GM12878 (cell line): ENCODE measurements at places on chromosomes 12 and 14.

GRCh38 chr14:68377459-68377858, 415.4 kb downstream of the ZFP36L1 start:
- DNase-seq, result no peak

- DNase-seq, result no peak
These were observed 188.4 kb downstream of the MED13L start for GRCh38 chr12:116089080-116089479.

- no peak for DNase-seq
These were observed 8.7 kb downstream of the PHB2 start for GRCh38 chr12:6961695-6962284.

GRCh38 chr12:50257236-50258166, 25.8 kb downstream of the LIMA1 start:
- no peak for DNase-seq

- no peak for DNase-seq
These were observed 258.4 kb downstream of the CACNA1C start for GRCh38 chr12:2311020-2311778.

GRCh38 chr14:75277815-75278421, 710 bp upstream of the FOS start:
- no peak for DNase-seq

- no peak for DNase-seq
These were observed 615.9 kb downstream of the VRK1 start for GRCh38 chr14:97413022-97413539.

- DNase-seq, result no peak
These were observed 46.2 kb upstream of the DIP2B start for GRCh38 chr12:50458606-50459005.

DNA sequence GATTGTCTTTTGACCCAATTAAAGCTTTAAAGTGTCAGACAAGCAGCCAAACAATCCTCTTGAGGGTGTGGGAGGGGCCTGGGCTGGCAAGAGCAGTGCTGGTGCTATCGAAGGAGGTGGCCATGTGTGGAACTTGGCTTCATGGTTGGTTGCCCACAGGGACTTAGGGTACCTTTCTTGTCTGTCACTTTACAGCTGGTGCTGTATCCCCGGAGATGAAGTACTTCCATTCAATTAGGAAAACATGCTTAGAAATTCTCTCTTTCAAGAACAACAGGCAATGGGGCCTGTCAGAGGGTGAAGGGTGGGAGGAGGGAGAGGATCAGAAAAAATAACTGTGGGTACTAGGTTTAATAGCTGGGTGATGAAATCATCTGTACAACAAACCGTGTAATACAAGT, 86.5 kb downstream of the DAAM1 start:
- peak; percentile 67 for DNase-seq

- DNase-seq, result no peak
These were observed 4.3 kb downstream of the HNF1A start for GRCh38 chr12:120982659-120983058.

DNA sequence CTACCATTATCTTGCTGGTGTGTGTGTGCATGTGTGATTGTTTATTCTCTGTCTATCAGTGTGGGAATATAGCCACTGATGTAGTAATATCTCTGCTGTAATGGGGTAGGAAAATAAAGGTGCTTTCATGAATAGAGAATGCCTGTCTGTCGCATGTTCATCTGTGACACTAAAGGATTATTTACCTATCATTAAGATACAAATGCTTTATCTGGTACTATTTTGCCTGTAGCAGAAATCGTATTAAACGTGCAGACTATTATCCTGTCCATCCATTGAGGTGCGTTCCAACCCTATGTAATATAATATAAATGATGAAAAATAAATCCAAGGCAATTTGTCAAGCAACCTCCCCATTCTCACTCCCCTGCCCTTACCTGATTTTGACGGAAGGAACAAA, 1215.1 kb downstream of the BCL11B start:
- DNase-seq, result no peak

DNA sequence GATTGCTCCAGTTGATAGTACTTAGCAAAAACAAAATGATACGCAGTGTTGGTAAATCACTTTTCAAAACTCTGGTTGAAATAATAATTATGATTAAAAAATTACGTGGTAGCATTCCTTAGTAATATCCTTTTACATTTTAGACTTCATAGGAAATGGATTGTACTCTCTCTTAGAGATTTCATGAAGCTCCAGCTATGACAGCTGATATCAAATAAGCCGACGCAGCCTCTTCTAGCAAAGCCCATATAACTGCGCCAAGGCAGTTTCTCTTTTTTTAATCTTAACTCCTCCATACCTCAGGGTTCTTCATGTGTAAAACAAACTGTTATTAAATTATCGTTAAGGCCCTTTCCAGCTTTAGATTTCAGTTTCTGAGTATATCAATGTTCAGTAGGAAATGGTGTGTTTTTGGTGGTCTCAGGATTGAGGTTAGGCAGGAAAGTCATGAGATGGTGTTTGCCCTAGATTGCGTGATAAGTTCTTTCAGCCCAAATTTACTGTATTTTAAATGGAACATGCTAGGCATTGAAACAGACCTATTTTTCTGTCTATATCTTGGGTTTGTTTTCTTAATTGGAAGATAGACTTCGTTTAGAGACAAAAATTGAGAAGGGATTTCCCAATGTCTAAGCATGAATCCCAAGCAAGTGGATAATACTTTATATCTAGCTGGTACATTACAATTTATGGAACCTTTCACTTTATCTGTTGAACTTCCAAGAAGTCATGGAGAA, 902 bp upstream of the CFL2 start:
- no peak for DNase-seq

- DNase-seq, result no peak
These were observed 8.1 kb upstream of the STX2 start for GRCh38 chr12:130847112-130847511.

DNA sequence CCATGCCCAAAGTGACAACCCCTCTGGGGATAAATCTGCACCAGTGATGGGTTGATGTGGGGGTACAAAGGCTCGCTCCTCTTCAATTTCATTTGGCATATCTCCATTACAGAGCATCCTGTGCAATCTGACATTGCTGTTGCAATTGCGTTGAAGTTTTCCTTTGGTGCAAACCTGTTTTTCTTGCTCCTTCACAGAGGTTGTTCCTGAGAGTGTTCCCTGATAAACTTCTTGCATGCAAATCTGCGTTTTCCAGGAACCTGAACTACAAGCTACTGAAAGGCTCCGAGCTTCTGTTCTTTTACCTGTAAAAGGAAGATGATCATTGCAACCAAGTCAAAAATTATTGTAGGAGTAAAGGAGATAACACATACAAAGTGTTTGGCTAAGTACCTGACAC, 26.1 kb downstream of the SERPINA11 start:
- no peak for DNase-seq

- DNase-seq, result no peak
These were observed 244.3 kb downstream of the DIO2 start for GRCh38 chr14:79967001-79967400.

- DNase-seq, result no peak
These were observed 275.6 kb upstream of the PPFIA2 start for GRCh38 chr12:82034769-82035168.

GRCh38 chr12:101875162-101875561, 2.2 kb upstream of the DRAM1 start:
- DNase-seq, result no peak

DNA sequence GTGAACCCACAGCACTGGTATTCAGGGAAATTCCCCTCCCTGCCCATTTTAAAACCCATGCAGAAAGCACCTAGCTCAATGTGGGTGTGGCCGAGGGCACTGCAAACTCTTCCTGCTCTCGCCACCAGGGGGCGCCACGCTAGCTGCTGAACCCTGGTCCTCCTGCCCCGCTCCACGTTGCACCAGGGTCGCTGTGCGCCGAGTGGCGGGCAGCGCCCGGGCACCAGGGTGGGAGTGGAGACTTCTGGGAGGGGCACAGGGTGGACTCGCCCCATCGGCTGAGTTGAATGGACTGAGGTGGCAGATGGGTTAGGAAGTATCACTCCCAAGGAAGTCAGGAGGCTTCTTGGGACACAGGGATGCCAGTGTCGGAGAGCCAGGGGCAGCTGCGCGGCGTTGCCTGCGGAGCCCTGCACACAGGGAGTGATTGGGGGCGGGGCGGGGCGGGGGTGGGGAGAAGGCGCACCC, 48.1 kb upstream of the BCL11B start:
- DNase-seq, result peak; percentile 39

GRCh38 chr12:5965950-5966383, 20.9 kb upstream of the ANO2 start:
- DNase-seq, result no peak

DNA sequence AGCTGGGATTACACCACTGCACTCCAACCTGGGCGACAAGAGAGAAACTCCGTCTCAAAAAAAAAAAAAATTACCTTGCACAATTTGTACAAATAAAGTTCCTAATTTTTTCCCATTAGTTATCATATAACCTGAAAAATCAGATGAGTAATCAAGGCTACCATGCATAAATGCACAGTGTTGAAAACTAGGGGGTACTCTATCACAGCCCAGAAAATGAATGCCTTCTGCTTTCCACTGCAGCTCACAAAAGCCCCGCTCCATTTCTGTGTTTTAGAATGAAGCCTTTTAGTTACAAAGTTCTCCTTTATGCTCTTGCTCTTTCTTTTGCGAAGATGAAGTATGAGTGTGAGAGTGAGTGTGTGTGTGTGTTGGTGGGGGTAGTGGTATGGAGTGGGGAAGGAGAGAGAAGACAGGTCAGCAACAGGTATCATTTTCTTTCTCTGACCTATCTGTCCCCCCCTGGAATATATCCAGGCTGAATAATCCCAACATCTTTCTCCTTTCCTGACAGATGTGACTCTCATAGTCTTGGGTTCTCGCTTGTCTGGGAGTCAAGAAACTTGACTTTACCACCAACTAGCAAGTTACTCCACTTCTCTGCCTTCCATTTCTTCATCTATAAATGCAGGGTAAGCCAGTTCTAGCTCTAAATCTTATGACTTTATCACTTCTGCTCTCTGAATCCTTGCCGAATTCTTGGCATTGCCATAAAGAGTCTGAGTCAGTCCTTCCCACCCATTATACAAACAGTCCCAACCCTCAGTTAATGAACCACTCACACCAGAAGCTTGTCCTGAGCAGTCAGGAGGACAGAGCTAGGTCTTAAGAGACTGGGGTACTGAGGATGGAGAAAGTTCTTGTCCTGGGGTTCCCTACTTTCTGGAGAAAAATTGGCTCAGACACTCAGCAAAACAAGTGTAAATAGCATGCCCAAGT, 16.1 kb downstream of the BIN2 start:
- DNase-seq, result no peak

- DNase-seq, result no peak
These were observed 886.2 kb upstream of the MGAT4C start for GRCh38 chr12:87142342-87142741.

- DNase-seq, result no peak
These were observed 83.2 kb upstream of the SLC38A2 start for GRCh38 chr12:46455648-46456352.

GRCh38 chr14:33631441-33631840, 319.4 kb downstream of the EGLN3 start:
- DNase-seq, result no peak

- no peak for DNase-seq
These were observed 156.9 kb downstream of the DPF3 start for GRCh38 chr14:72736786-72737559.

- DNase-seq, result no peak
These were observed 95.5 kb downstream of the SLC6A15 start for GRCh38 chr12:84816916-84817695.

DNA sequence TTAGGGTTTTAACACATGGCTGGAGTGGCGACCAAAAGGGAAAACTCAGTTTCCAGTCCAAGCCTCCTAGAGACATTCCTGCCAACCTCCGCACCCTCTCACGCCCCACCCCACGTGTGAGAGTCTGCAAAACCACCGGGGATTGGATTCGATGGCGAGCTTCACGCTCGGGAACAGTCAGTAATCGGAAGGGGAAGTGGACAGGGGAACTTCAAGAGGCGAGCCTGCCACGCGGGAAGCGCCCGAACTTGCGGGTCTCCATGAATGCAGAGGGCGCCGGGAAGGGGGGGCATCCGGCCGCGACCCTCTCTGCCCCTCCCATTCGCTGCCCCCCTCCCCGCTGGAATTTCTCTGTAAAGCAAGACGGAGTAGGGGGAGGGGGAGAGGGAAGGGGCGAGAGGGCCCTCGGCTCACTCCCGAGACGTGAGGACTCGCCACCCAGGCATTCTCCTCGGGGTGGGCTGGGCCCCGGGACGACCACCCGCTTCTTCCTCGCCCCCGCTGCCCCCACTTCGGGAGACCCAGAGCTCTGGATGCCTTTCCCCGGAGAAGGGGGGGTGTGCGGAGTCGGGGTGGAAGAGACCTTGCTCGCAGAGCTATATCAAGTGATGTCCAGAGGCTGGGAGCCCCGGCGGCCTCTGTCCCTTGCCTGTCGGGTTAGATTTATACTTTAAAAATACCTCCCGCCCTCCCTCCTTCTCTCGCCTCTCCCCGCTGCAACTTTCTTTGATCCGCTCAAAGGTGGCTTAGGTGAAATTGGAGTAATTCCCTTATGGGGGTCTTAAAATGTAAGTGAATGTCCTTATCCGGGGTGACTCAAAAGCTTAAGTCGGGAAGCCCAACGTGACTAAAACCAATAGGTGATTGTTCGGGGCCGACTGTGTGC, 2.5 kb upstream of the CCND2 start:
- no peak for DNase-seq

GRCh38 chr14:66099451-66099850, 386.7 kb upstream of the CCDC196 start:
- no peak for DNase-seq

- DNase-seq, result peak; percentile 17
These were observed 46.8 kb downstream of the TMEM117 start for GRCh38 chr12:43882578-43883178.

DNA sequence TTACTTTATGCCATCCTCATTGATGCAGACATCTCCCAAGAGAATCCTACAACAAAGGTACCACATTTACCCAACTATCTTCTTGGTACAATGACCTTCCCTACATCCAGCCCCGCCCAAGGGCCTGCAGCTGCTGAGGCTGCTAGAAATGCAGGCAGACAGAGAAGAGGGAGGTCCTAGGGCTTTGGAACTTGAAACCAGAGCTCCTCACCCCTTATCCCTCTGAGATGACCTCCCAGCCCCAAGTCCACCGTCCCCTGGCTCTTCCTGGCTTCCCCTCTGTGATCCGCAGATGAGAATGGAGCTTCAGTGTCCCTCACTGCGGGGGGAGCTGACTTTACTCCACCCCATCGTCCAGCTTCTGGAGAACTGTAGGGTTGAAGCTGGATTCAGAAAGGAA, 1.6 kb upstream of the TNFRSF1A start:
- no peak for DNase-seq

GRCh38 chr12:68264857-68265256, 11.5 kb upstream of the IL22 start:
- no peak for DNase-seq

DNA sequence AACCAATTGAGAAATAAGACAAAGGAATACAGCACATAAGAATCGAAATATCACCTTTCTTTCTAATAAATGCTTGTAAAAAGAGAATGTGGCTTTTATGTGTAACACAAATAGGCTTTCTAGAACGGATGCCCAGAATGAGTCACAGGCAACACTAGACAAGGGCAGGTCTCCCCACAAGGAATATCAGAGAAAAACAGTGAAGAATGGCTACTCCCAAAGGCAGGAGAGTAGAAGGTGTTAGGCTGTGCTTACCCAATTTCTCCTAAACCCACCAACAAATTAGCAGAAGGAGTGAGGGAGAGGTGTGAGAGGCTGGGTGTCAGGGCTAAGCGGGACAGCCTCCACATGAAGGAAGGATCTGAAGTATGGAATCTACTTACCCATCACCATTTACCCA, 55.2 kb downstream of the GALNT4 start:
- DNase-seq, result no peak

GRCh38 chr14:25049568-25050268, at the start of gene STXBP6:
Gene STXBP6 (minus strand): TSS chr14:25050147. CDS start chr14:24974818, 75,329 bp downstream.
- no peak for DNase-seq
